Endodermal cell (in vitro differentiated cells): ENCODE measurements at places on chromosomes 2 and 18.

DNA sequence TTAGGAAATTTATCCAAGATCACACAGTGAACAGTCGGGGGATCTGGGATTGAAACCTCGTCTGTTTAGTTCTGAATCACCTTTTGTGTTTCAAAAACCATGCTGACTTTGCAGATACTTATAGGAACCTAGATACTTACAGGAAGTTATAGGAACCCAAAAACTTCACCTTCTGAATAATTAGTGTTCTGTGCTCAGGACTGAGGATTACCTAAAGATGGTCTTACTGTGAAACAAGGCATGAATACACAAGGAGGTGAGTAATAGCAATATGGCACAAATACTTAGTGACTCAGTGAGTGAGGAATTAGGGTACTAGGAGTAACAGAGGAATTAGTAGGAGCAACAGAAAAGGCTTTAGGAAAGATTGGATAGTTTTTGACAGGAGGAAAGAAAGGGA is 145.5 kb downstream of the LRATD1 start:
- no peaks in the 10 kb centered on the region for H3K36me3 ChIP-seq
- H3K4me1 ChIP-seq, result no peaks in the 10 kb centered on the region
- no peaks in the 10 kb centered on the region for H3K27me3 ChIP-seq
- H3K27ac ChIP-seq, result no peak overlapping the region
- H3K4me3 ChIP-seq, result no peak overlapping the region

DNA sequence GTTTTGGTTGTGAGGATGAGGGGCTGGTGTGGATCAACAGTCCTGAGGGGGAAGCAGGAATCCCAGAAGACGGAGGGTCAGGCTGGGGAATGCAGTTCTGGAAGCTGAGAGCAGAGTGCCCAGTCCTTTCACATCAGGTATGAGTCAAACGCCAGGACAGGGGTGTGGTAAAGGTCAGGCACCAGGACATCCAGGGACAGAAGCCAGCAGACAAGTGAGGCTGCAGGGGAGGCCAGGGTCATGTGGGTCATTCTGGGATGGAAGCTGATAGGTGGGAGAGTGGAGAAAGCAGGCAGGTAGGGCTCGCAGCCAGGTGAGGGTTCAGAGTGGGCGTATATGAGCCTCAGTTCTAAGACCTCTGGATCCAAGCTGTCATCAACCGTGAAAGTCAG is 12.8 kb upstream of the GNLY start:
- no peak overlapping the region for H3K27ac ChIP-seq
- no peak overlapping the region for H3K4me3 ChIP-seq
- no peaks in the 10 kb centered on the region for H3K36me3 ChIP-seq
- H3K27me3 ChIP-seq, result peaks cover 15% of the 10 kb centered on the region
- H3K4me1 ChIP-seq, result no peaks in the 10 kb centered on the region

DNA sequence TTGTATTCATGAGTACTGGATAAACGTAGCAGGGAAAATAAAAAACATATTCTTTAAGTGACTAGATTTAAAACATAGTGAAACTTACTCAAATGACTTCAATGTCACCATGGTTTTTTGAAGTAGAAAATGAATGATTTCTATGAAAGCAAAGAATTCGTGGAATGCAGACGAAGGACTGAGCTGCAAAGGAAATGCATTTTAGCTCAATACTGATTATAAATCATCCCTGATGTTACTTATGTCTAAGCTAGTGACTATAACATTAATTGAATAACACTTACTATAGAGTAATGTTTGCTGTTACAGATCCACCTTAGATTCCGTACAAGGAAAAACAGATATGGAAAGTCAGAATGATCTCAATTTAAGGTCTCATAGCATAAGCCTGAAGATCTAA is 1257.7 kb upstream of the CDH2 start:
- no peaks in the 10 kb centered on the region for H3K36me3 ChIP-seq
- DNase-seq, result no peak

- DNase-seq, result peak; percentile 39
- no peaks in the 10 kb centered on the region for H3K36me3 ChIP-seq
- H3K4me3 ChIP-seq, result no peak overlapping the region
These were observed 52.7 kb upstream of the BOD1L2 start for GRCh38 chr18:57094175-57094574.

DNA sequence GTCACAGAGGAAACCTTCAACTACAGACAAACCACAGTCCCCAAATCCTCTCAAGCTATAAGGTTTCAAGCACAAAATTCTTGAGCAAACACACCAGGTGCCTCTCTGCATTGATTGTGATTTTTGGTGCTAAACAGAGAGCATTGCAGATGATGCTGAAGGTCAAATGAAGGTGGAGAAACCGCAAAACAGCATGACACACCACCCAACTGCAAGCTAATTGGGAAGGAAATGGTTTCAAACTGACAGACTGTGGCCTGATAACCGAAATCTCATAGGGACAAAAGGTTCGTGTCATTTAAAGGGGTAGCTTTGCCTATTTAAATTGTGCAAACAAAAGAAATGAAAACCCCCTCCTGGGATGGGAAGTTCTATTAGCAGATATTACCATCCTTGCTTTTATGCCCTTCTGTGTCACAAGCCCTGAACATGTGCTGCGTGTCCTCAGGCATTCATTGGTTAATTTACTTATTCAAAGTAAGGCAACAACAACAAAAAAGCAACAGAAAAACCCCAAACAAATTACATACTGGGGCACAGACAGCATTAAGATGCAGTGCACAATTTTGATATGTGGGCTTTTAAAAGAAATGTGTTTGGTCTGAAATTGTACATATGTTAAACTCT is 154.9 kb downstream of the AQP4 start:
- peaks cover 21% of the 10 kb centered on the region for H3K27me3 ChIP-seq
- peak overlapping the region; percentile 37 for H3K4me3 ChIP-seq
- peaks cover 16% of the 10 kb centered on the region for H3K4me1 ChIP-seq
- no peak overlapping the region for H3K27ac ChIP-seq
- DNase-seq, result peak; percentile 58

DNA sequence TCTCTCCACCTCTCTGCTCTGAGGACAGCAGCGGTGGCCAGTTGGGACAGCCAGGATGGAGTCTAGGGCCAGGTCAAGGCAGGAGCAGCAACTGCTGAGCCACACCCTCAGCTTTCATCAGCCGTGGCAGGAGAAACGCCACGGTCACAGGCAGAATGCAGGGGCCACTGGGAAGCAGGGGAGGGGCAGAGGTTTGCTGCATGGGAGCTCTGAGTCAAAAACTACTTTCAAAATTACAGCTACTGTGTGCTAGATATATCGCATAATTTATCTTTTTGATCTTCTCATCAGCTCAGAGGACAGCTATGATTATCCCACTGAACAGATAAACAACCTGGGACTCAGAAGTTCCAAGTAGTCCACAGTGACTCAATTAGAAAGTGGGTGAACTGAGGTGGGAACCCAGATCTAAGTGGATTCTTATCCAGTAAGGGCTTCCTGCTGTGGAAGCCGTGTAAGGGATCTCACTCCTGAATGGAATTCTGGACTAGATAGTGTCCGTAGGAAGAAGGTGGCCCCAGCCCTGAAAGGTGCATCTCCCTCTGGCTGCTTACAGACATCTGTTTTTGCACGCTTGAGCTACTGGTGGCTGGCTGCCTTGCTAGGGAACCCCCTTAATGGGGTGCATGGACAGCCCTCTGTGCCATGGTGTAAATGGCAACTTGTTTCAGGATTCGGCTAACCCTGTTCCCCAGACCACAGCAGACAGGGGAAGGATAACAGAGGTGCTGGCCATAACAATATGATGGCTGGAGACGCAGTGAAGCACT is 194.6 kb upstream of the SMAD2 start:
- no peak overlapping the region for H3K4me3 ChIP-seq
- H3K27ac ChIP-seq, result no peak overlapping the region
- H3K4me1 ChIP-seq, result peaks cover 3% of the 10 kb centered on the region
- no peak for DNase-seq
- no peaks in the 10 kb centered on the region for H3K27me3 ChIP-seq
